ENCODE measurements at places on chromosomes 1 and 21.
A peak's percentile ranks its signal among the peaks of the same experiment; 100 is the strongest.

GRCh38 chr1:233704898-233705723, 91.2 kb downstream of the KCNK1 start:
- DNase-seq, result no peak

DNA sequence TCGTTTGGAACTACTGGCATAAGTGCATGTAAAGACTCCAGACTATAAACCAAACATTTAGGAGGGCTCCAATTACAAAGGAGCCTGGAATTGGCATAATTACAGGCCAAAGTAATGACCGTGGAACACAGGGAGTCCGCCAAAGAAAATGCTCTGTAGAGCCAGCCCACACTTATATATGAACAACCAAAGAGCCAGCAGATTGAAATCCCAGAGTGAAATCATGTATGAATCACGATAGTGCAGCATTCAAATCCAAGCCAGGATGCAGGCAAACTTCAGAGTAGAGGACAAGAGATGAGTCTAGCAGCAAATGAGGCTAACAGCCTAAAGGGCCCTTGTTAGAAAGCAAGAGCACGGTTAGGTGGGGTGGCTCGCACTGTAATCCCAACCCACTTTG, 13.1 kb downstream of the VPS26C start:
- no peak for DNase-seq

GRCh38 chr1:234978397-234979295, 150.0 kb downstream of the TOMM20 start:
- peak; percentile 50 for DNase-seq

DNA sequence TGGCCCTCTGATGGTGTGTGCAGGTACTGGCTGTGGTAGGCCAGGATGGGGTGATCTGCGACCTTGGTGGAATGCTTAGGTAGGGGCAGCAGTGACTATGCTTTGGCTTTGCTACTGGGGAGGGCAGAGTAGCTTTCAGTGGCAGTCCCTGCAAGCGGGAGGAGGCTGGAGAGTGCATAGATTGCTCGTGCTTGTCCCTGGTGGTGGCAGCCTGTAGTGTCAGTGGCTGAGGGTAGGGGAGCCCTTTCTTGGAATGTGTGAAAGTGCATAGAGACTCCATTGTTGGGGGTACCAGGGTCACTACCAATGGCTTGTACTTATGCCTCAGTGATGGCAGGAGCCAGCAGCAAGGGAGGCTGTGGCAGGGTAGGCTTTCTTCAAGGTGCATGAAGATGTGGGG, 582.6 kb downstream of the MRPL39 start:
- DNase-seq, result no peak

- DNase-seq, result no peak
Observed at GRCh38 chr1:168498956-168499687, 44.7 kb downstream of the XCL2 start.

DNA sequence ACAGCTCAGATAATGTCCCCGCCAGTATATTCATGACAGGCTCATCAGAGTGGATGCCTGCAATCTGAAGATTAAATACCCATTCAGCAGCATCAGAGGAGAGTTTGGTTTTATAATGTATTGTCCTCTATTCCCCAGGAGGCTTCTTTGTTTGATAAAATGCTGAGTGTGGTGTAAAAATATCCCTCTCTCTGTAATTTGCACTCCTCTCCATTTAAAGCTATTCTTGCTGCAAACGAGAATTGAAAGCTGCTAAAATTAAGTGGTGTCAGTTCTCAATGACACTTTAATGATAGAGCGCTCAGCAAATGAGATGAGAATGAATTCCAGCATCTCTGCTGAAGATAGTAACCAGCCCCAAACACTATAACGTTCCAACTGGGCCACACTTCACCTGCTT, 205.7 kb upstream of the RRP15 start:
- no peak for DNase-seq
